ENCODE measurements at places on chromosomes 2 and 18.
A peak's percentile ranks its signal among the peaks of the same experiment; 100 is the strongest.

DNA sequence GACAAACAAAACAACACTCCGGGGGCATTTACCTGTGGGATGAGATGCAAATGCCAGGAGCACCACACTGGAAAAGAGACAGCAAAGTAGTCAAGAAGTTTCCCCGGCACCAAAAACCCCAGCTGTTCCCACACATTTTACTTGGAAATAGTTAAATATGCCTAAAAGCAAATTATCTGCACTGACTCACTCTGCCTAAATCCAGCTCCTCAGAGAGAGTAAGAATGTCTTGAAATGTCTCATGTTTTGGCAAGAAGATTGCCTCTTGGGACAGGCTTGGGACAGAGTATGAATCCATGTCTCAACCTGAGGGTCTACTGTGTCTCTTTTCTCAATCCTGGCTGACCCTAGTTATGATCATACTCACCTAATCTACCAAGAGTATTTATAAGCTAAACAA is 87.5 kb upstream of the RIOK3 start:
- DNase-seq, result no peak

DNA sequence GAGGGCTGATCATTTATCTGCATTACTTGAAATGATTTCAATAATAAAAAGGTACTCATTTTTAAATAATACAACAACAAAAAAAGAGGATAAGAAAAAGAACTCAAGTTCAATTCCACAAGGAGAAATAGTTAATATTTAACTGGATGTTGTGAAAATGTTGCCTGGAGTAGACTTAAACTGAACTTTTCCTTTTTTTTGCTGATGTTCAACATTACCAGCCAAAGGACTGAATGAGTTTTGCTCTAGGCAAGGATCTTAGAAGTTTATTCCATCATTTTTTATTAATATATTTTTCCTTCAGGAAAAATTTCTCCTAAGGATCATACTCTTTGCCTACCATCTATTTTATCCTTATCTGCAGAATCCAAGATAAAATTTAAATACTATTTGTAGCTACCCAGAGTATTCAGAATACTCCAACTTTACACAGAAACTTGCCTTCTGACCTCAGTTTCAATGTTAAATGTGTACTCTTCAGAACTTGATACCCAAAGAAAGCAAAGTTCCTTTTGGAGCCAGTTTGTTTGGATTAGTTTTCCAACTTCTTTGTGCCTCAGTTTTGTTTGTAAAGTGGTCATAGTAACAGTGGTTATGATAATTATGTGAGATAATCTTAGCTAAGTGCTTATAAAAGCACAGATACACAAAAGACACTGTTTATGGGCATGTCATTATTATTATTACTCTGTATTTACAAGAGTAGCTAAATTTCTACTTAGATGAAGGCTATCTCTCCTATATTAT is 12.8 kb downstream of the CKAP2L start:
- no peak for DNase-seq

GRCh38 chr2:128498086-128498485 is 179.4 kb upstream of the HS6ST1 start:
- no peak for DNase-seq

- DNase-seq, result no peak
Observed at GRCh38 chr2:149825473-149825872, 237.9 kb upstream of the MMADHC start.

DNA sequence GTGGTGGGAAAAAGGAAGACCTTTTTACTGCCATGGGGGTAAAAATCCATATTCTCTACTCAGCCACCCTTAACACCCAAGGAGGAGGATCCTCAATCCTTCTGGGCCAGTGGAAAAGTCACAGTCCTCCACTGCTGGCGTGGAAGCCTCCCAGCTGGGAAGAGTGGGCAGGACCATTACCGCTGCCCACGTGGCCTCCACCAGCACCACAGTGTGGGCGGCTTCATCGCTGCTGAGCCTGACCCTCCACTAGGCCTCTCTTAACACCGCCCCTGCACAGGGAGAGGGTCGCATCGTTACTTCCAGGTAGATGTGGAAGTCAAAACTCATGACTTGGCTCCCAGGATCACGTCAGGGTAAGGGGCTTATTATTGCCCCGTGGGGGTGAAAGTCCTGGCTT is 656.5 kb downstream of the SUCLG1 start:
- no peak for DNase-seq

GRCh38 chr2:229176136-229176535 is 95.0 kb downstream of the PID1 start:
- DNase-seq, result no peak

- DNase-seq, result no peak
Observed at GRCh38 chr2:9846554-9846953, 3.3 kb downstream of the TAF1B start.

DNA sequence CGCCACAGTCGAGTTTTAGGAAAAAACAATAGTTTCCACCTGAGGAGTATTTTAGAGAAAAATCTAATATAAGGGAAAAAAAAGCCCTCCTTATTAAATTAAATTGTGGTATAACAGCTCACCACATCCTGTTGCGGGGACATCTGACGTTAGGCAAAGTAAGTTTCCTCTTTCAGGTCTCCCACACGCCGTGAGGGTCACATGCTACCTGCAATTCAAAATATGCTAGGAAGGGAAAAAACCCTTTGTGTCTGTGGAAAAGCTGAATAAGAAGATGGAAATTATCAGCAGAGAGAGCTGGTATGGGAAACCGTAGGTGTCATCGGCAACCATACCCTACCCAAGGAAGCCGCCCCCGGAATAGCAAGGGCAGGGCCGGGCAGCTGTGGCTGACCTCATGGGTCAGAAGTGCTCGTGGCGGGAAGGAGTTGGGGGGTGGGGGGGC is 128.0 kb downstream of the NFATC1 start:
- peak; percentile 80 for DNase-seq

DNA sequence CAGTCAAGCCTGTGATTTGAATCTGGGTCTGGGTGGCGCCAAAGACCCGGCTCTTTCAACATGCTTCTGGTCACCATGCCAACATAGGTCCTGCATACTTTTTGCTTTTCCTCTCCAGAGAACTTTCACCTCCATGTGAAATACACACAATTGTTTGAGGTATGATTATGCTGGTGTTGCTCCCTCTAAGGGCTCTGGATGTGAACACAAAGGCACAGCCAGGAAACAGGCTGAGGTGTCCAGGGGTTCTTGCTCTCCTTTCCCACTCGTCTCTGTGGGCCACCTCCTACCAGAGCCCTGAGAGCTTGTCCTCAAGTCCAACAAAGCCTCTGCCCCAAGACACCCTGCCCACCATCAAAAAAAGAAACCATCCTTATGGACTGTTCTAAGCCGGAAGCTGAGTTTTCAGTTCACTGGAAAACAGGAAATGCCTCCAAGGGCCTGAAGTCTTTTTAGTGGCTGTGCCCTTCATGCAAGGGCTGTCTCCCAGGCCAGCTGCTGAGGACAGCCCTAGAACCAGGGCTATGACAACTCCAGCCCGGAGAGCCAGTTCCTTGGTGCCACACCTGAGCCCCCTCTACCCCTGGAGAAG is 100.2 kb upstream of the EPAS1 start:
- no peak for DNase-seq

DNA sequence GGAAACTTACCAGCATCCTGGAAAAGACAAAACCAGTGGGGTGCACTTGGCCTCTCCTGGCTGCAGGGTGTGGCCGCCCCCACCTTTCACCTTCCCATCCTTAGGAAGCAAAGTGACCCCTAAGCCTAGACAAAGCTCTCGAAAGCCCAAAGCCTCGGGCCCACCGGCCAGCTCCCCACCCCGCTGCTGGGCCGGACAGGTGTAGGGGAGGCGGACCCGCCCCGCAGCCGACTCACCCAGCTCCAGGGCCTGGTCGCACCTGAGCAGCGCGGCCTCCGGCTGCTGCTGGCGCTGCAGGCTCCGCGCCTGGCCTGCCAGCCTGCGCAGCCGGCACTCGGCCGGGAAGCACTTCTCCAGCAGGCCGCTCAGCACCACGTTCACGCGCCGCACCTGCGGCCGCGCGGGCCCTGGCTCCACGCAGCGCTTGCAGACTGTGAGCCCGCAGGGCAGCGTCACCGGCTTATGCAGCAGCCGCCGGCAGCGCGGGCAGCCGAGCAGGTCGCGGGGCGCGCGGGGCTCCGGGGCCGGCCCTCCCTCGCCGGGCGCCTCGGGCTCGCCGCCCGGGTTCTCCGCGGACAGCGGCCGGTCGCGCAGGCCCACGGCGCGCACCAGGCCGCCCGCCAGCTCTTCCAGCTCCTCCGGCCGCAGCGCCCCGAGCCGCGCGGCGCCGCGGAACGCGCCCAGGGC is 979 bp downstream of the LONRF2 start:
- no peak for DNase-seq

DNA sequence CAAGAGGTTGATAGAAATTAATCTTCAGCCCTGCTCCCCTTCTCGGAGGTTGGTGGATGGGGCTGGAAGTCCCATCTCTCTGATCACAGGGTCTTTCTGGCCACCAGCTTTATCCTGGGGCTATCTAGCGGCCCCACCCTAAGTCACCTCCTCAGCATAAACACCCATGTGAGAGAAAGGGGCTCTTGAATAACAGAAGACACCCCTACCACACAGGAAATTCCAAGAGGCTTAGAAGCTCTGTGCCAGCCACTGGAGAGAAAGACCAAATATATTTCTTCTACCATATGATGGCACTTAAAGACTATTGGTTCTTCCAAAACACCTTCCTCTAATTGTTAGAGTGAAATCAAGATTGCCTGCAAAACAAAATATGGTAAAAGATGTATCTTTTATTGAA is 219.7 kb downstream of the VAPA start:
- no peak for DNase-seq

DNA sequence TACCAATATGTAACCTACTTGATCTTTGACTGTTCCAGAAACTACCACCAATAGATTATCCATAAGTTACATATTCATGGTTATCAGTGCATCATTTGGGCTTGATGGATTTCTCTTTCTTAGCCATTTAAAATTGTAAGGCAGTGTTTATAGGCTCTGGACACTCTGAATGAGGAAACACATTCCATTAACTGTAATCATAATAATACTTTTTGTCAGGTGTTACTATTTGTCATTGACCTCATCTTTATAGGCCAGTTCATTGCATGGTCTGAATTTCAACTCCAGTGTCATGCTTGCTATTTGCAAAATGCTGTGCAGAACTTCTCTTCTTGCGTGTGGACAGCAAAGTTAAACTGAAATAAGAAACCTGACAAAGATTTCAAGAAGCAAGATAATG is 1340.2 kb upstream of the ZEB2 start:
- no peak for DNase-seq

DNA sequence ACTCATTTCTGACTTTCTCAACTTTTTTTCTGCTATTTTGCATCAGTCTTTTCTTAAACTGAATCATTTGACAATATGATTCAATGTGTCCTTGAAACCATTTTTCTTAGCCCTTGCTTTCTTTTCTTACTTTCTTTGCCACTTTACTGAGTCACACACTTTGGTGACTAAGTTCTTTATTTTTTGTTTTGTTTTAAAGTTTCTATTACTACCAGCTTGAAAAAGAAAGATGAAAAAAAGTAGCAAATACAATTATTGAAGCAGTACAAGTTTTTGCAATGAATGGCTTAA is 116.5 kb downstream of the DOCK10 start:
- DNase-seq, result no peak
